ENCODE measurements at places on chromosomes 7 and 10.

- no peak for DNase-seq
These were observed 235.9 kb upstream of the CSTF2T start for GRCh38 chr10:51935341-51935740.

- DNase-seq, result no peak
These were observed 32.0 kb downstream of the CUL2 start for GRCh38 chr10:35058134-35058533.

GRCh38 chr10:120432209-120432608 is 24.8 kb upstream of the PLPP4 start:
- DNase-seq, result no peak

DNA sequence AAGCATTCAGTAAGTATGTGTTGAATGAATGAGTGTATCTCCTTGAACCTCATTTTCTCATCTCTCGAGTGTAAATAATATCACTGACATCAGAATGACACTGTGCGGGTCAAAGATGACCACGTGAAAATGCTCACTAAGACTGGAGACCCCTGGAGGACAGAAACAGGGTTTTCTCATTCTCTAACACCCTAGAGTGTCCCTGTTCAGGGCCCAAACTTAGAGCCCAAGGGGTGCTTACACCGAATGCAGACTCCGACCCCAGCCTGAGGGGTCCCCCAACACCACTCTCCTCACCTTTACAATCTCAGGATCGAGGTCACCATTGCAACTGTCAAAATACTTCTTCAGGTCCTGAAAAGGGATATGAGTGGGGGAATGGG is 1.4 kb downstream of the CDK5 start:
- no peak for DNase-seq

GRCh38 chr10:62690703-62691102 is 113.8 kb upstream of the ADO start:
- no peak for DNase-seq
